Activated CD4-positive, CD25-positive, alpha-beta regulatory T cell treated with anti-CD3 and anti-CD28 coated beads, Interleukin-2, amount 50 U/mL, for 72 hours (primary cell): ENCODE measurements at places on chromosomes 13 and 19.

DNA sequence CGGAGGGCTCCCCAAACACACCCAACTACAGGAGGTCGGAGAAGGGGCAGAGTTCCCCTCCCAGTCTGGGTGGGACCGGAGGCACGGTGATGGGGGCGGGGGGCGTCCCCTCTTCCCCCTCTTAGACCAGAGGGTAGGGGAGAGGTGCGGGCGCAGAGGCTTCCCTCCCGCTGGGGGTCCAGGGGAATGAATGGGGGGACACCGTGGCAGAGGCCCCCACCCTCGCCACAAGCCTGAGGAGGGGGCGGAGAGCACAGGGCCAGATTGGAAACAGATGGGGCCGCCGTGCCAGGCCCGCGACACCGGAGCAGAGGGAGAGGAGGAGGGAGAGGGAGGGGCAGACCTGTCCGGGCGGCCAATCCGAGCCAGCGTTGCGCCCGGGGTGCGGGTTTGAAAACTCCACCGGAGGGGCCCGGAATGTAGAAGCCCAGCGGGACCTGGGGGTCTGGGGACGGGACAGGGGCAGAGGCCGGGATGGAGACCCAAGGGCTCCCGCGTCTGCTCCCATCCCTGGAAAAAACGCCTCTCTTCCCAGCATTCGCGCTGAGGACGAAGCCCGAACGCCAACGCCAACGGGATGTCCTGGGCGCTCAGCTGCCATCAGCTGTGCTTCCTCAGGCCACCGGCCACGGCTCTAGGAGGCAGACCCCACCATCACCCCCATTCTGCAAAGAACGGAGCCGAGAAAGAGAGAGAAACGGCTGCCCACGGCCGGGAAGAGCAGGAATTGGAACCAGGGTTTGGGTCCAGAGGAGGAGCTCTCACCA lies 46.8 kb downstream of the PTPRS start:
- DNase-seq: no peak

DNA sequence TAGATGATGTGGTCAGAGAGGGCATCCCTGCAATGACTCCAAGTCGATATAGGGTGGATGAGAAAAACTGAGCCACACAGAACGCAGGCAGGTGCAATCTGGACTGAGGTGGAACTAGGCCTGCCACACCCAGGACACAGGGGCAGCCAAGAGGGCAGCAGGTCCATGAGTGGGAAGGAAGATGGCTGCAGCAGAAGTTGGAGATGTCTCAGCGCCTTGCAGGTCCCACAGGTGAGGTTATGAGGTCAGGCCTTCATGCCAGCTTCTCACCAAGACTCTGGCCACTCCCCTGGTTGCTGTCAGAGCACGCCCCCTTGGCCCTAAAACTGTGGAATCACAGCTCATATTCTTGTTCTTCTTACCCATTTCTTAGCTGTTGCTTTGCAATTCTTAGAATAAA lies 147.7 kb upstream of the VSTM2B start:
- no peak for DNase-seq

GRCh38 chr13:34070006-34070405 lies 252.1 kb downstream of the RFC3 start:
- no peak for DNase-seq

DNA sequence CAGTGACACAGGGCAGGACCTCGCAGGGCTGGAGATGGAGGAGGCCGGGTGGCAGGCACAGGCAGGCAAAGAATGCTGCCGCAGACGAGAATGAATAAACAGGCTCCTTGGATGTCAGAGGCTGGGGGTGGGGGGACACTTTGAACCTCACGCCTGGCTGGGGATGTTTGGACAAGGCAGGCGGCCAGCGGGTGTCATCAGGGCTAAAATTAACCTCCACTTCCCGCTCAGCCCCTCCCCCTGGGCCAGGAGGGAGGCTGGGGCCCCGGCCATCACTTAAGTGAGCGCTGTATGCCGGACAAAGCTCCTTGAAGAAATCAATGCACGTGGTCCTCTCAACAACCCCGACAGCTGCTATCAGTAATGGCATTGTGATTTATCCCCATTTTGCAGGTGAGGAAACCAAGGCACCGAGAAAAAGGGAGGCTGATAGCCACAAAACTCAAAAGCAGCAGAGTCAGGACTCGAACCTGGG lies 10.3 kb upstream of the FUT5 start:
- no peak for DNase-seq

GRCh38 chr13:77429320-77430142 lies 102.6 kb upstream of the MYCBP2 start:
- DNase-seq: no peak

GRCh38 chr13:105089858-105090643 lies 1445.4 kb downstream of the EFNB2 start:
- DNase-seq: no peak

GRCh38 chr19:8531470-8531869 lies 17.5 kb upstream of the ZNF414 start:
- no peak for DNase-seq

DNA sequence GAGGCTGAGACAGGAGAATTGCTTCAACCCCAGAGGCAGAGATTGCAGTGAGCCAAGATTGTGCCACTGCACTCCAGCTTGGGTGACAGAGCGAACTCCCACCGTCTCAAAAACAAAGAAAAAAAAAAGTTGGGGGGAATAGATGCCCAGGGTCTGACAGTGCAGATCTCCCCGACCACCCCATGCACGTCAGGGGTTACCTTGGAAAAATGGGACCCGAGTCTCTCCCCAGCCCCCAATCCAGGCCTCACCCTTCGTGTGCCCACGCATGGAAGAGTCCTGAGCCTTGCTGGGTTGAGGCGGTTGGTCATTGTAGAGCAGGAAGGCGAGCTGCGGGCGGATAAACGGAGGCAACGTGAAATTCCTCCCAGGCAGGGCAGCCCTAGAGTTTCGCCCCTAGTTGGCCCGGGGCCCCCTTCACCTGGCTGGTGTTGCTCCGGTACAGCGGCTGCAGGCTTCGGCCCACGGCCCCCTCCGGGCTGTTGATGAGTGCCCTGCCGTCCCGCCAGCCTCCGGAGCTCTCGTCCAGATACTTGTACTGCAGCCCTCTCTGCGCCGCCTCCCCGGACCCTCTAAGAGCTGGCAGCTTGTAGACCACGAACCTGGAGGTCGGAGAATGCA lies 588 bp downstream of the DNASE2 start:
- no peak for DNase-seq
